ENCODE measurements at places on chromosomes 3 and 15.

DNA sequence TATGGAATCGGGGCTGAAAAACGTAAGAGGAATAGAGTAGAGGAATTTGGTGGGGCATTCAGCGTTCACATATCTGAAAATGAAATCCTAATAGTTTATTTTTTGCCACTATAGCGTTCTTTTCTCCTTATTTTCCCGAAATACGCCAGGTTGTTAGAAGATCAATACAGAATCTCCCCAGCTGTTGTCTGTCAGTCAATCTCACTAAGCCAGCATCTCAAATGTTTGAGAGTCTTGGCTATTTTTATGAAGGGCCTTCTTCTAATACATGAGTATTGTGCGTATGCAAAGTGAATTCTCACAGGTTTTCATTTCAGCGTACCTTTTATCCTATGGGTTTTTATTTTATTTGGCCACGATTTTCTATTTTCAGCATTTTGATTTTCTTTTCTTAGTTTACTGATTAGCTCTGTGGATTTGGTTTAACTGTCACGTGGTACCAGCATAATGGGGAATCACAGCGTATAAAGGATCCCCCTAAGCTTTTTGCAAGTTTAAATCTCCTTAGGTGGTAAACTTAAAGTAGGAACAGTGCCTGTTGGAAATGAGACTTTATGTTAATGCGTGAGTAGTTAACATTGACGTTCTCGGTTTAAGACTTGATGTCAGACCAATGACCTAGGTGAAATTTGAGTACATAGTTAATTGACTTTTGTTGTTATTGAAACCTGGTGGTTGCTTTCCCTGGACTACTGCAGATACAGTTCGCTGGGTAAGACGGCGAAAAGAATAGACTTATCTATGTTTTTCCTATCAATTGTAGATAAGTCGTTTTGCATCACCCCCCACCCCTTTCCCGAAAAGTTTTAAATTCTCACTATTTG lies 1.3 kb downstream of the FXR1 start:
- no peak for DNase-seq

DNA sequence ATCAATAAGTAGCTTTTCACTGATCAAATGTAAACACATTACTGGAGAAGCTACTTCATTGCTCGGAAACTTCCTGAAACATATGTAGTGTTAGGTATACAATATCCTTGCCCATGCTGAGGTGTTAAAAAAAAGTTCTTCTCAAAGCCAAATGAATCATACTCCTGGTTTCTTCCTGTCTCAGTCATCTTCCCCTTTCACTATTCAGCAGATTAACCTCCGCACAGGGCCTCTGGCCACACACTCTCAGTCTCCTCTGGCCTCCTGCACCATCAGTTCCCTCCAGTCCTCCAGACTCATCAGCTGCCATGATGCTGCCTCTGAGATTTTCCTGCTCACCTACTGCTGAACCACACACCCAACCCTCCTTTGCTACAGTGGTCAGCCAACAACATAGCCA lies 70.5 kb upstream of the BOC start:
- no peak for DNase-seq

GRCh38 chr3:156561533-156561932 lies 6.6 kb upstream of the SSR3 start:
- no peak for DNase-seq

DNA sequence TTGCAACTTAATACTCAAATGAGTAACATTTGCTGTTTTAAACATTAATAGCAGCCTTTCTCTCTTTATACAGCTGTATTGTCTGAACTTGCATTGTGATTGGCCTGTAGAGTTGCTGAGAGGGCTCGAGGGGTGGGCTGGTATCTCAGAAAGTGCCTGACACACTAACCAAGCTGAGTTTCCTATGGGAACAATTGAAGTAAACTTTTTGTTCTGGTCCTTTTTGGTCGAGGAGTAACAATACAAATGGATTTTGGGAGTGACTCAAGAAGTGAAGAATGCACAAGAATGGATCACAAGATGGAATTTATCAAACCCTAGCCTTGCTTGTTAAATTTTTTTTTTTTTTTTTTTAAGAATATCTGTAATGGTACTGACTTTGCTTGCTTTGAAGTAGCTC lies 40.3 kb downstream of the CTNNB1 start:
- DNase-seq: no peak

- DNase-seq: no peak
These were observed 445.8 kb upstream of the NAALADL2 start for GRCh38 chr3:174413062-174413912.

DNA sequence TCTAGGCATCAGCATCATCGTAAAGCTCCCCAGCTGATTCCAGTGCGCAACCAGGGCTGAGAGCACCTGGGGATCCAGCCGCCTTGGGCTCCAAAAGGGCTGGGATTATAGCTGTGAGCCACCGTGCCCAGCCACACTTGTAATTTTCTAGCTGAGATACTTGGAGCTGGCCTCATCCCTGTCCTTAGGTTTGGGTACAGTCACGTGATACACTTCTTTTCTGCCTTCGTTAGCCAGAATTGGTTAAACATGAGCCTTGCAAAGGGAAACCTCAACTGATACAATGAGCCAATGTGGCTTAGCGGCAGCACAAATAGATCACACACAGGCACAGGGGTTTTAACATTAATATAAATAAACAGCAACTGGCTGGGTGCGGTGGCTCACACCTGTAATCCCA lies 69.8 kb upstream of the GCNT3 start:
- no peak for DNase-seq

GRCh38 chr15:89495638-89496145 lies 691 bp downstream of the RHCG start:
- DNase-seq: no peak
